ENCODE measurements at places on chromosomes 2 and 18. TPM values are rescaled to one million over a fixed set of nuclear protein-coding genes. Genes with fewer than 3 reads are reported as not detected.

DNA sequence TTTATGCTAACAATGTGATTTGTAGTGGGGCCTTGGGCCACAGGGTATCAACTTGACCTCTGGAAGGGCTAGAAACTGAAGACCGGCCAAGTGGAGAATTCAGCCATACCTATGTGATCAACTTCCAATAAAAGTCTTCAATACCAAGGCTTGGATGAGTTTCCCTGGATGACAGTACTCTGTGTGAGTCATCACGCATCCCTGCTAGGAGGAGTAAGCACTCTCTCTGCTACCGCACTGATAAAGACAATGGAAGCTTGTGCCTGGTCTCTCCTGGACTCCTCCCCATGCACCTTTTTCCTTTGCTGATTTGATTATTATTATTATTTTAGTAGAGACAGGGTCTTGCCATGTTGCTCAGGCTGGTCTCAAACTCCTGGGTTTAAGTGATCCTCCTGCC, 58.1 kb downstream of the SKA1 start:
- H3K36me3 ChIP-seq: no peaks in the 10 kb centered on the region
- no peak overlapping the region for H3K4me3 ChIP-seq
- no peaks in the 10 kb centered on the region for H3K4me1 ChIP-seq

DNA sequence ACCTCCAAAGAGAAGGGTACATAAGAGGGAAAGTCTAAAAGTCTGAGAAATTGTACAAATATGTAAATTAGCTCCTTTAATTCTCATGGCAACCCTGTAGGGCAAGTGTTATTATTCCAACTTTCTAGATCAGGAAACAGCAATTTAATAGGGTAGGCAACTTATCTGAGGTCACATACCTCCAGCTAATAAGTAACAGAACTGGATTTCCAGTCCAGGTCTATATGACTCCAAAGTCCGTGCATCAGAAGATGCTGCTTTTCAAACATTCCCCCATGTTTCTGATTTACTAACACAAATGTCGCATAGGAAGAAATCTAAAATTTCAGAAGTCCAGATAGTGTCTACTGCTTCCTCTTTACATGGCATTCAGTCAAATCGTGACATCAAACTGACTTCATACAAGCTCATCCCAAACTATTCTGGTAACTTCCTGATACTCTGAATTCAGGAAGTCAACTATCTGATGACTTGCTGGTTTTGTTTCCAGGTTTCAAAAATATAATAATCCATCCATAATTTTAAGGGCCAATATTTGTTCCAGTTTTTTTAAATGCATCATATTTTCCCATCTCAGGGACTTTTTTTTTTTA, 419.3 kb upstream of the ACVR2A start:
- no peak overlapping the region for H3K27ac ChIP-seq
- H3K27me3 ChIP-seq: peaks cover 4% of the 10 kb centered on the region
- no peak for DNase-seq
- H3K4me3 ChIP-seq: no peak overlapping the region
- no peaks in the 10 kb centered on the region for H3K36me3 ChIP-seq

GRCh38 chr2:16141641-16141921, 201.2 kb downstream of the MYCN start:
- no peaks in the 10 kb centered on the region for H3K36me3 ChIP-seq
- H3K4me3 ChIP-seq: no peak overlapping the region
- no peak overlapping the region for H3K27ac ChIP-seq
- no peak for DNase-seq
- no peaks in the 10 kb centered on the region for H3K4me1 ChIP-seq

- H3K4me3 ChIP-seq: no peak overlapping the region
- no peaks in the 10 kb centered on the region for H3K27me3 ChIP-seq
- H3K36me3 ChIP-seq: no peaks in the 10 kb centered on the region
- DNase-seq: no peak
- no peak overlapping the region for H3K27ac ChIP-seq
Measured at GRCh38 chr2:241851325-241852115, 7.2 kb downstream of the PDCD1 start.

DNA sequence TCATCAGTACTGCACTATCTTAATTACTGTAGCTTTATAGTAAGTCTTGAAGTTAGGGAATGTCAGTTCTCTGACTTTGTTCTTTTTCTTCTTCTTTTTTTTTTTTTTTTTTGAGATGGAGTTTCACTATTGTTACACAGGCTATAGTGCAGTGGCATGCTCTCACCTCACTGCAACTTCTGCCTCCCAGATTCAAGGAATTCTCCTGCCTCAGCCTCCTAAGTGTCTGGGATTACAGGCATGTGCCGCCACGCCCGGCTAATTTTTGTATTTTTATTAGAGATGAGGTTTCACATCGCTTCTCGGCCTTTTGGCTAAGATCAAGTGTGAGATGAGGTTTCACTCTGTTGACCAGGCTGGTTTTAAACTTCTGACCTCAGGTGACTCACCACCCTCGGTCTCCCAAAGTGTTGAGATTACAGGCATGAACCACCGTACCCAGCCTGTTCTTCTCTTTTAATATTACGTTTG, 41.9 kb upstream of the TANC1 start:
- H3K27me3 ChIP-seq: peaks cover 22% of the 10 kb centered on the region
- peaks cover 3% of the 10 kb centered on the region for H3K36me3 ChIP-seq
- DNase-seq: no peak
- no peak overlapping the region for H3K4me3 ChIP-seq
- no peak overlapping the region for H3K27ac ChIP-seq
- peaks cover 7% of the 10 kb centered on the region for H3K4me1 ChIP-seq

DNA sequence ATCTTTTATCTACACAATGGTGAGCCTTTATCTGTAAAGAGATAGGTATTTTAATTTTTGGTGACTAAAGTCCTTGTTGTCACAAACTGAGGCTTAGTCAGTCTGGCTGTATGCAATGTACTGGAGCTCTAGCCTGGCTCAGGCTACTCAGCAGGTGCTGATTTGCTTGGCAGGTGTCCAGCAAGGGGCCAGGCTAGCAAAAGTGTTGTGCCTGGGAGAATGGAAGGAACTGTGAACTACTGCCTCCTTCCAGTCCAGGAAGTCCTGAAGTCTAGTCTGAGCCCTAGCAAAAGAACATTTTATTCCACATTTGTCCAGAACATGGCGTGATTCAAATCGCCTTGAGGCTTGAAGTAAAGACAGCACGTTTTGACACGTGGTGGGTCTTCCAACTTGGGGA, 260.5 kb downstream of the CCDC85A start:
- no peak for DNase-seq
- H3K27ac ChIP-seq: no peak overlapping the region
- no peak overlapping the region for H3K4me3 ChIP-seq
- no peaks in the 10 kb centered on the region for H3K27me3 ChIP-seq

DNA sequence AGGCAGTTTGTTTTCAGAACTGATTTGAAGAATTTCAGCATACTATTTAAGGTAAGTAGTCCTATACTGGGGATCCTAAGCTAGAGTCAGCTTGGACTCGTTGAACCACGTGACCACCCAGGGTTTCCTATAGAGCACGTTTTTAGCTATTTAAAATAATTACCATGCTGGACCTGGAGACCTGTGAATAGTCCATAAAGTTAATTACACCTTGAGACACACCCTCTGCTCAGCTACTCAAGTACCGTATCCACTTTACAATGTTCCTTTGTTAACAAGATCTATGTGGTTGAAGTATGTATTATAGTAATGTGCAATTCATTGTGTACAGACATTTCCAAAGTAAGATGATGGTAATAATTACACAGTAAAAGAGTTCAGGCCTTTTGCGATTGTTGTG, 67.6 kb downstream of the CRIM1 start:
- no peaks in the 10 kb centered on the region for H3K36me3 ChIP-seq
- H3K27ac ChIP-seq: no peak overlapping the region
- no peak for DNase-seq
- H3K27me3 ChIP-seq: no peaks in the 10 kb centered on the region
- no peak overlapping the region for H3K4me3 ChIP-seq

- H3K27me3 ChIP-seq: no peaks in the 10 kb centered on the region
- no peak overlapping the region for H3K27ac ChIP-seq
- H3K4me1 ChIP-seq: peaks cover 3% of the 10 kb centered on the region
- peaks cover 8% of the 10 kb centered on the region for H3K36me3 ChIP-seq
Measured at GRCh38 chr2:257429-257828, 6.4 kb downstream of the SH3YL1 start.

DNA sequence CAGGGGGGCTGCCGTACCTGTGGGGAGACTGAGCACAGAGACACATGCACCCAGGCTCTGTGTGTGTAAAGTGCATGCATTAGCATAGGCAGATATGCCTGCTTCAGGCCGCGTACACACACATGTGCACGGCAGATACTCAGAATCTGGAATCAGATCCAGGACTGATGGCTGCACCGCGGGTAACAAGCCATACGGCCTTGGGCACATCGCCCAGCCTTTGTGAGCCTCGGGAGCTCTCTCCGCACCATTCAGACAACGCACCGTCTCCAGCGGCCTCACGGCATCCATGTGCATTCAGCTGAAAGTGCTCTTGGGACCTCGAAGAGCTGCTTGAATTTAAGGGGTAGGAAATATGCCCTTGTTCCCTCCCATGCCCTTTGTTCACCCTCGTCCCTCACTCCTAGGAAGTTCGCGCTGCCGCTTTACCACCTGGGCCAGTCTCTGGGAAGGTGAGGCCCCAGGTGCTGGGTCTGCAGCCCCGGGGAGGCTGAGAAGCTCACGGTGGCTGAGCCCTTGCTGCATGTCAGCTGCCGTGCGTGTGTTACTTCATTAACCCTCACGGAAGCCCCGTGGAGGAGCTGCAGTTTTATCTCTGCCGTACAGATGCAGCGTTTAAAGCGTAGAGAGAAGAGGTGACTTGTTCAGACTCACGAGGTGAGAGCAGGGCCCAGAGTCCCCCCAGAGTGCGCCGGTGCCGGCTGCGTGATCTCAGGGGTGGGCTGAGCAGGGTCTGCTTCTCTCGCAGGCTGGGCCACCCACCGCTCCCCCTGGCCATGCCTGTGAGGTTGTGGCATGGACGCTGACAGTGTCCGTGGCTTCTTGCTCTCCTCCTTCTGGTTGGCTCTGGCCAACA, 377.7 kb upstream of the MYT1L start:
- no peak overlapping the region for H3K27ac ChIP-seq
- H3K4me3 ChIP-seq: no peak overlapping the region
- no peaks in the 10 kb centered on the region for H3K4me1 ChIP-seq
- no peaks in the 10 kb centered on the region for H3K27me3 ChIP-seq
- no peak for DNase-seq

- no peak overlapping the region for H3K4me3 ChIP-seq
- H3K4me1 ChIP-seq: peaks cover 10% of the 10 kb centered on the region
- H3K27me3 ChIP-seq: no peaks in the 10 kb centered on the region
- peaks cover 9% of the 10 kb centered on the region for H3K36me3 ChIP-seq
- DNase-seq: no peak
Measured at GRCh38 chr2:113974727-113975126, 84.8 kb downstream of the ACTR3 start.

GRCh38 chr2:72090271-72090720, 57.4 kb downstream of the CYP26B1 start:
- H3K27me3 ChIP-seq: peaks cover 1% of the 10 kb centered on the region
- no peak overlapping the region for H3K27ac ChIP-seq
- H3K4me3 ChIP-seq: no peak overlapping the region

DNA sequence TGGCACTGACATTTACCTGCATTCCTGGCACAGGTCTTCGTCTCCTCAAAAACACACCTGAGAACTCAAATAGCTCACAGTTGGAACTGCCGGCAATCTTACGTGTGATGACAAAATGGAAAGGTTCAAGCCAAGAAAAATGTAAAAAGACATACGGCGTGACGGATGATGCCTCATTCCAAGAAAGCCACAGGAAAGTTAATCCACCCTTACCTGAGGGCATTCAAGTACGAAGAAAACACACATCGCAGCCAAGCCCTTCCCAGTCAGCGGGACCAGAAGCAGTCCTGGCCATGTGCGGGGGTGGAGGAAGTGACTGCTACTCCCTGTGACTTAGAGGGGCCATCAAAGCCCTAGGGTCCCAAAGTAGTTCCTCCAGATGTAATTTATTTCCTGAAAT, 986.3 kb upstream of the CELF4 start:
- no peaks in the 10 kb centered on the region for H3K4me1 ChIP-seq
- DNase-seq: no peak
- no peaks in the 10 kb centered on the region for H3K27me3 ChIP-seq
- H3K27ac ChIP-seq: no peak overlapping the region
- no peaks in the 10 kb centered on the region for H3K36me3 ChIP-seq

GRCh38 chr18:26133652-26134051, at the start of gene PSMA8:
PSMA8 (plus strand) TSS chr18:26133869; CDS start chr18:26133966, 97 bp downstream.
- peak within 1 kb of the TSS; percentile 78 for H3K4me3 ChIP-seq
- no peaks in the 10 kb centered on the region for H3K36me3 ChIP-seq
- H3K27me3 ChIP-seq: no peaks in the 10 kb centered on the region

DNA sequence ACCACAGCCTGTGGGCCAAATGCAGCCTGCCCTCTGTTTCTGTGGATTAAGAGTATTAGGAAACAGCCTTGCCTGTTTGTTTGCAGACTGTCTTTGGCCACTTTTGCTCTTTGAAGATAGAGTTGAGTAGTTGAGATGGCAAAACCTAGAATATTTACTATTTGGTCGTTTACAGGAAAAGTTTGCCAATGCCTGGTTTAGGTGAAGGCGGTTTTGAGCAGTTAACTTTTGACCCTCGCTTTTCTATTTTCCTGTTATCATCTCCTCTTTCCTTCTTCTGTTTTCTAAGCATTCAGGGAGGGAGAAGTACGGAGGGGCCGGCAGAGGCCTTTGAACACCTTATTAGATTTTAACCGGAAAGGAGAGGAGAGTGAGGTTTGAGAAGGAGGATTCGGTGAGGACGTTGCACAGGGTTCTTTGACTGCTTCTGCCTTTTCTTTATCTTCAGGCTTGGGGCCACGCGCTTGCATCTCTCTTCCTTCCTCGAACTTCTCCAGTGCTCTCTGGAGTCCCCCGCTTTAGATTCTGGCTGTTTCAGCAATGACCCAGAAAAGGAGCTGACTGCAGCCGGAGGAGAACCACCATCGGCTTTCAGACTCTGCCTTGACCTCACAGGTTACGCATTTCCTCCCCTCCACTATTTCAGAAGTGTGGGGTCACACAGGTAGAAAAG, 39.2 kb downstream of the IL1R2 start:
- peaks cover 1% of the 10 kb centered on the region for H3K36me3 ChIP-seq
- DNase-seq: no peak
- H3K4me1 ChIP-seq: peaks cover 22% of the 10 kb centered on the region
- no peak overlapping the region for H3K27ac ChIP-seq
- no peak overlapping the region for H3K4me3 ChIP-seq
- H3K27me3 ChIP-seq: no peaks in the 10 kb centered on the region

- peaks cover 44% of the 10 kb centered on the region for H3K27me3 ChIP-seq
- no peak for DNase-seq
- H3K36me3 ChIP-seq: no peaks in the 10 kb centered on the region
- H3K27ac ChIP-seq: no peak overlapping the region
- H3K4me3 ChIP-seq: no peak overlapping the region
Measured at GRCh38 chr2:98909317-98910211, 26.5 kb downstream of the CRACDL start.

DNA sequence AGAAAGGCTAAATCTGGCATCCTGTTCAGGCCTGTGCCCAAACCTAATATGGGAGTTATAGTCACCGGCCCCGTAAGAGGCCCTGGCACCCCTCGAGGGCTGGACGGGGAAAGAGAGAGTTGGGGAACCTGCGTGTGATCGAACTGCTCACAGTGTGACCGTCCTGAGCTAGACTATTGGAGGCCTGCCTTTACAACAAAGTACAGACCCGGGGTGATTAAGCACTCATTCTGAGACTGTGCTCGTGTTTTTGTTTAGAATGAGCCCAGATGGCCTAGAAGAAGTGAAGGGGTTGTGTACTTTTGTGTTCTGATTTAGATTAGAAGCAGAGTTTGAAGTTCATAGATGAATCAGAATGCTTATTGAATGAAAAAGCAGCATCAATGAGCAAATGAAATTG, 115.3 kb downstream of the ACOXL start:
- H3K4me3 ChIP-seq: no peak overlapping the region
- peaks cover 37% of the 10 kb centered on the region for H3K4me1 ChIP-seq
- H3K27me3 ChIP-seq: peaks cover 16% of the 10 kb centered on the region

KCNJ13 gene
- total RNA-seq: not detected

RNF149 gene
- 90.3 TPM for total RNA-seq

TYW5 gene
- total RNA-seq: 10.0 TPM

KCNG2 gene
- not detected for total RNA-seq

CDCA7 gene
- total RNA-seq: 81.5 TPM

SERPINB2 gene
- 2.3 TPM for total RNA-seq

SP5 gene
- total RNA-seq: not detected

GBX2 gene
- total RNA-seq: not detected

STON1 gene
- total RNA-seq: 2.7 TPM

CFC1 gene
- not detected for total RNA-seq

Measured in activated naive CD8-positive, alpha-beta T cell treated with anti-CD3 and anti-CD28 coated beads, Interleukin-2, amount 10 ng/mL, durations not matched to agents 7 days and 5 days (primary cell).